ENCODE measurements at places on chromosomes 11 and 22. TPM values are rescaled to one million over a fixed set of nuclear protein-coding genes. Genes with fewer than 3 reads are reported as not detected.

- no peak for DNase-seq
These were observed 560.9 kb downstream of the MIAT start for GRCh38 chr22:27218012-27218920.

GRCh38 chr11:118442301-118442700 lies 6.0 kb downstream of the KMT2A start:
- no peak for DNase-seq

Gene ASPHD2
- 8.5 TPM for total RNA-seq

- DNase-seq = no peak
These were observed 1.1 kb upstream of the ENTHD1 start for GRCh38 chr22:39894554-39895092.

Measured in natural killer cell treated with Interleukin-12 subunit alpha and Interleukin-12 subunit beta and Interleukin-15 and Interleukin-18, amount 100 ng/mL, for 72 hours (primary cell).